Kidney (tissue), 22 donors: ENCODE measurements at places on chromosomes 6 and 20. TPM values are rescaled to one million over a fixed set of nuclear protein-coding genes. Genes with fewer than 3 reads are reported as not detected.

The HLA-DQA2 gene
- 6.4 TPM for total RNA-seq

The OR2H1 gene
- not detected for total RNA-seq

GRCh38 chr6:150177259-150177951 is 34.6 kb downstream of the PPP1R14C start:
- no peaks in the 10 kb centered on the region for H3K27me3 ChIP-seq
- H3K4me1 ChIP-seq = peaks cover 14% of the 10 kb centered on the region
- DNase-seq = no peak
- H3K27ac ChIP-seq = peak overlapping the region; percentile 50
- peak overlapping the region; percentile 30 for H3K4me3 ChIP-seq
- H3K36me3 ChIP-seq = no peaks in the 10 kb centered on the region

- H3K27ac ChIP-seq = no peak overlapping the region
- no peaks in the 10 kb centered on the region for H3K4me1 ChIP-seq
- DNase-seq = no peak
- no peaks in the 10 kb centered on the region for H3K27me3 ChIP-seq
Measured at GRCh38 chr6:13370623-13371022, 42.3 kb upstream of the TBC1D7 start.

GRCh38 chr6:39140556-39141167 is 25.7 kb upstream of the SAYSD1 start:
- H3K4me1 ChIP-seq = no peaks in the 10 kb centered on the region
- H3K36me3 ChIP-seq = no peaks in the 10 kb centered on the region
- H3K4me3 ChIP-seq = no peak overlapping the region
- H3K27ac ChIP-seq = no peak overlapping the region
- no peak for DNase-seq

DNA sequence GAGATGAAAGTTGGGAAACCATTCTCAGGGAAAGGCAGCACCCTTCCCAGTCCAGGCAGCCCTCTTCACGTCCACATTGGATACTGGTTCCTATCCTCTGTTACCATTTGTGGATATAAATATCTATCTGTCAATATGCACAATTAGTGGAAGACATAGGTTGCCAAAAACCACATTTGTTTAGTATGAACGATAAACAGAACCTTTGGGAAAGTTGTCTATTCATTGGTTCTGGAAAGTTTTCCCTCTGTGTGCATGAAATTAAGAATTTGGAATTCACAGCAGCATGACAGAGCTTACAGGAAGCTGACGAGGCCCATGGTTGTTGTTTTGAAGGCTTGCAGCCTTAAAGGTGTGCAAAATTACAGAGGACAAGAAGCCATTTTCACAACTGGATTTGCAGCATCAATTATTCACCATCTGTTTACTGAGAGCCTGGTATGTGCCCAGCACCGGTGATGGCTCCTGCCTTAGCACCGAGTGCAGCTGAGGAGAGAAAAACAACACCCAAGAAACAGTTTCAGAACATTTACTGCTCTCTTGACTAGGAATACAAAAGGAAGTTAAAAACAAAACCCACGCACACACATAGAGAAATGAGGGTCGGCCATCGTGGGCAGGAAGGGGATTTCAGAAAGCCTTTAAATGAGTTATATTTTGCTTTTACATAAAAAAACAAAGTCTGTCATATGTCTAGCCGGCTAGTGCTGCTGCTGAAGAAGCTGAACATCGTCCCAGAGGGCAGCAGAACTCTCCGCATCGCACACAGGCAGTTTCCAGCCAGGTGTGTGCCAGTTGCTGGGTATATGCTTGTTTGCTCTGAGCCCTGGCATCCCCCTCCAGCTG is 319.6 kb downstream of the FARS2 start:
- no peaks in the 10 kb centered on the region for H3K4me1 ChIP-seq
- no peaks in the 10 kb centered on the region for H3K27me3 ChIP-seq
- no peaks in the 10 kb centered on the region for H3K36me3 ChIP-seq
- H3K27ac ChIP-seq = no peak overlapping the region
- H3K4me3 ChIP-seq = no peak overlapping the region

DNA sequence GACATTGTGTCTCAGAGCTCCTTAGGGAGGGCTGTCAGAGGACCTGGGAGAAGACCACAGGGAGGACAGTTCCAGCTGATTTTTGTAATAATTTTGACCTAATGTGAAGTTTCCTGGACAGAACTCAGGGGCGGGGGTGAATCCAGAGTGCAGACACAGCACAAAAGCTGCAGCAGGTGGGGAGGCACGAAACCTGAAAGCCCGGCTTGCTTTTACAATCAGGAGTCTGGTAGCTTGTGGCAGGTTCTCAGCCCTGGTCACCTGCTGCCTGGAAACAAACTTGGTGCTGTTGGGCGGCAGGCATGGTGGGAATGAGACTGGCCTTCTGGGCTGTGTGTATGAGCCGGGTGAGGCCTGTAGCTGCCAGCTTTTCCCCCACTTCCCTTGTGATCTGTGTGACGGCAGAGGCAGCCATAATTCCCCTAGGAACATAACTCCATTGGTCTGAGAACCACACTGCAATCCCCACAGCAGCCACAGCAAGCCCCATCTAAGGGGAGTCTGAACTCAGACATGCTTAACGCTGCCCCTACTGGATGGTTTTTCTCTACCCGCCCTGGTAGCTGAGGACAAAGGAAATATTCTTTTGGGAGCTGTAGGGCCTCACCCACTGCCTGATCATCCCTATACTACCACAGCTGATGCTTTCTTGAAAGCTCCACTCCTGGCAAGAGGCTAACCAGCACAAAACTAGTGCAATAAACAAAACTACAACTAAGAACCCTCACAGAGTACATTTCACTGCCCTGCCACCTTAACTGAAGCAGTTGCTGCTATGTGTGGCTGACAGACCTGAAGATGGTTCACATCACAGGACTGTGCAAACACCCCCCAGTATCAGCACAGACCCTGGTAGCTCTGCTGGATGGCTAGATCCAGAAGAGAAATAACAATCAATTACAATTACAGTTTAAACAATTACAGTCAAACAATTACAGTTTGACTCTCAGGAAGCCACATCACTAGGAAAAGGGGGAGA is 1055.1 kb upstream of the GJE1 start:
- H3K4me3 ChIP-seq = no peak overlapping the region
- no peaks in the 10 kb centered on the region for H3K4me1 ChIP-seq
- H3K27ac ChIP-seq = no peak overlapping the region
- DNase-seq = peak; percentile 28
- no peaks in the 10 kb centered on the region for H3K27me3 ChIP-seq
